ENCODE measurements at places on chromosomes 4 and X. TPM values are rescaled to one million over a fixed set of nuclear protein-coding genes. Genes with fewer than 3 reads are reported as not detected.

The ESX1 gene
- not detected for total RNA-seq

The IQCM gene
- not detected for total RNA-seq

The GAGE12J gene
- not detected for total RNA-seq

The HS6ST2 gene
- total RNA-seq = not detected

The HOPX gene
- 34.9 TPM for total RNA-seq

The TEC gene
- 2.5 TPM for total RNA-seq

The RPS6KA6 gene
- total RNA-seq = not detected

The RS1 gene
- total RNA-seq = not detected

The PRSS12 gene
- not detected for total RNA-seq

The DKK2 gene
- total RNA-seq = 0.25 TPM

The PCDH18 gene
- total RNA-seq = not detected

- no peak for DNase-seq
These were observed 88.4 kb downstream of the WDFY3 start for GRCh38 chr4:84878090-84878489.

GRCh38 chr4:140829825-140830224 lies 73.6 kb upstream of the TBC1D9 start:
- no peak for DNase-seq

DNA sequence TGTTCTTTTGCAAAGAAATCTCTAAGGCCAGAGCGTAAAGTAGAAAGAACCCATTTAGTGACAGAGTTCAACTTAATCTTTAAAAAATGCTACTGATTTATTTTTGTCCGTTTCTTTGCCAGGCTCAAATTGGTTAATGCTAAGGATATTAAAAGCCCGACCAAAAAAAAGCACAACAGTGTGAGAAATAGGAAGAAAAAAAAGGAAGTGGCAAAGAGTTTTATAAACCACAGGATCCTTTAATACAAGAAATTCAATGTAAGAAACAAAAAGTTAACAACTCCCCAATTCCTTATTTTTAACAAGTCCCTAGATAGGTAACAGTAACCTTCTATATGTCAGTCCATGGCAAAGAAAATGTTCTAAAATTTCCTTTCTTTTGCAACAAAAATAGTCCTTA lies 480.4 kb downstream of the ACTRT1 start:
- DNase-seq = no peak

- DNase-seq = no peak
These were observed 1609.1 kb downstream of the C4orf33 start for GRCh38 chr4:130705023-130705422.

DNA sequence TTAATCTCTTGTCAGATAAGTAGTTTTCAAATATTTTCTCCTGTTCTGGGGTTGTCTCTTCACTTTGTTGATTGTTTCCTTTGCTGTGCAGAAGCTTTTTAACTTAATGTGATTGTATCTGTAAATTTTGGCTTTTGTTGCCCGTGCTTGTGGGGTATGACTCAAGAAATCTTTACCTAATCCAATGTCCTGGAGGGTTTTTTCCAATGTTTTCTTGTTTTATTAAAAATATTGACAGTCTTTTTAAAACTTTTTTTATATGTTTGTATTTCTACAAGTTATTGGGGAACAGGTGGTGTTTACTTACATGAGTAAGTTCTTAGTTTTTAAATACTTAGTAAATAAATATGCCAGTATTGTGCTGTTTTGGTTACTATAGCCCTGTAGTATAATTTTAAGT lies 44.9 kb downstream of the RTL3 start:
- DNase-seq = no peak

DNA sequence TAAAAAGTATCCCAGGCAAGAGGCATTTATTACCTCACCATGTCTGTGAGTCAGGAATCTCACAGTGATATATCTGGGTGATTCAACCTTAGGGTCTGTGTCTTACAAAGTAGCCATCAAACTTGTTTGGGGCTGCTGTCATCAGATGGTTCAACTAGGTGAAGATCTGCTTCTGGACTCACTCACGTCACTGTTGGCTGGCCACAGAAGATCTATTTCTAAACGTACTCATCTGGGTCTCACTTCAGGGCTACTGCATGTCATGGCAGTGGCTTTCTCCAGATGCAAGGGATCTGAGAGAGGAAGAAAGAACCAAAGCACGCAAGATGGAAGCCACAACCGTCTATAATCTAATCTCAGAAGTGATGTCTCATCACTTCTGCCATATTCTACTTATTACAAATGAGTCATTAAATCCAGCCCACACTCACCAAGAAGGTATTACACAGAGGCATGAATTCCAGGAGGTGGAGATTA lies 267.8 kb upstream of the ANKRD50 start:
- no peak for DNase-seq

GRCh38 chr4:114163051-114163450 lies 183.6 kb upstream of the ARSJ start:
- DNase-seq = no peak

GRCh38 chr4:23759066-23759465 lies 130.8 kb downstream of the PPARGC1A start:
- no peak for DNase-seq

GRCh38 chr4:79178760-79179159 lies 147.1 kb downstream of the NAA11 start:
- DNase-seq = no peak

GRCh38 chr4:182343453-182343852 lies 100.3 kb downstream of the TENM3 start:
- no peak for DNase-seq

- DNase-seq = no peak
These were observed 330.0 kb downstream of the ANTXR2 start for GRCh38 chr4:79743014-79743413.

DNA sequence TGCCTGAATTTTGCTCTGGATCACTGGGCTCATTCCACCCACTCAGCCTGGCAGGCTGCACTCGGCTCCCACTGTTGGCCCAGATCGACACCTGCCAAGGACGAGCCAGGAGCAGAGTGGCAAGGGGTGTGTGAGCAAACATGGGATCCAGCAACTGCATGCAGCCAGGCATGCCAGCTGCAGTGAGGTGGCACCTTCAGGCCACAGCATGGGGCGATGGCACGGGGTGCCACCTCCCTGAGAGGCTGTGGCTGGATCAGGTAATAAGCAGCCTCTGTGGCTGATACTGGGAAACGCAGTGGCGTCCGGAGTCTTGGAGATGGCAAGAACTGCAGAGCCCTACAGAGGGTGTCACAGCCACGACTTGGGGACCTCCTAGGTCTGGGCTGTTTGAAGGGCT lies 244.5 kb upstream of the FSTL5 start:
- no peak for DNase-seq

DNA sequence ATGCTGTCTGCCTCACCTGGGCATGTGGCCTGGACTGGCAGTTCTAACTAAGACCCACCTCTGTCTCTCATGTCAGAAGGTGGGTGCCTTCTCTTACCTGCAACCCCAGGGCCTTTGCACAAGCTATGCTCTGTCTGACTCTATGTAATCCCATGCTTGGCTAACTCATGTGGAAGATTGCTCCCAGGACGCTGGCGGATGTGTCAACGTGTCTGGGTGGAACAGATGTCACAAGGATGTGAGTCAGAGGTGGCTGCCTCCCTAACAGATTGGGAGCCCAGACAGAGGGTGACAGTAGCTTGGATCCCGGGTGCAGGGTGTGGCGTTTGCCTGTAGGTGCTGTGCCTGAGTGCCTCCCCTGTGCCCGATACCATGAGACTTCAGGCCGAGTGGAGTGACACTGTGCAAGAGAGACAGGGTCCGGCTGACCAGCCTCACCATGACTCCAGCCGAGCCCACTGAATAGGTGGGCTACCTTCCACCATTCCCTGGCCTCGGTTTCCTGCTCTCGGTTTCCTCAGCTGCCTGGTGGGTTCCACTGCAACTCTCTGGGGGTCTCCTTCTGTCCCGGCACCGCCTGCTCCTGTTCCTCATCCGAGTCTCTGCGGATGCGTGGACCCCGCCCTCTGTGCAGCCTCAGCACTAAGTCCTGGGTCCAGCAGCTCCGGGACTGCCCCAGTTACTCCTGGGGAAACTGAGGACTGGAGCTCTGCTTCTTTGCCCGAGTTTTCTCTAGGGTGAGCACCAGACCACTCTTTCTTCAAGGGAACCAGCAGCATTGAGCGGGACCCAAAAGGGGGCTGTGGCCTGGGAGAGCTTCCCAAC lies 11.0 kb downstream of the SH3BP2 start:
- DNase-seq = no peak

DNA sequence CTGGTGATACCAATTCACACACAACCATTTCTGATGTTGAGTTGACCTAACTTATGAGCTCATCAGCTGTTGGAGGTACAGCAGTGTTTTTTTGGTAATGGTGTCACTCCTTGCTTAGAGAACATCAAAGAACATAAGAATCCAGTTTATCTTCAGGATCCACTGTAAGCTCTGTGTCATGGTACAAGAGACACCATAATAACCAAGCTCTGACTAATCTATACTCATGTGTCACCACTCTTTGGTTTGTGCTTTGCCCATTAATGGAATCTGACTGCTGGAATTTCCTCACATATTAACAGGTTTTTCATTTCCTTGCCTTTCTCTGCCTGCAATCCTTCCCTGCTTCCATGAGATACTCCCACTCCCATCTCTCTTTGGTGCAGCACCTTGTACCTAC lies 735.1 kb upstream of the LCORL start:
- DNase-seq = no peak

GRCh38 chr4:151664289-151664688 lies 96.5 kb downstream of the GATB start:
- no peak for DNase-seq

- no peak for DNase-seq
These were observed 64.0 kb downstream of the AASDH start for GRCh38 chr4:56323327-56323726.

- no peak for DNase-seq
These were observed 28.9 kb upstream of the HMX1 start for GRCh38 chr4:8900588-8900987.

DNA sequence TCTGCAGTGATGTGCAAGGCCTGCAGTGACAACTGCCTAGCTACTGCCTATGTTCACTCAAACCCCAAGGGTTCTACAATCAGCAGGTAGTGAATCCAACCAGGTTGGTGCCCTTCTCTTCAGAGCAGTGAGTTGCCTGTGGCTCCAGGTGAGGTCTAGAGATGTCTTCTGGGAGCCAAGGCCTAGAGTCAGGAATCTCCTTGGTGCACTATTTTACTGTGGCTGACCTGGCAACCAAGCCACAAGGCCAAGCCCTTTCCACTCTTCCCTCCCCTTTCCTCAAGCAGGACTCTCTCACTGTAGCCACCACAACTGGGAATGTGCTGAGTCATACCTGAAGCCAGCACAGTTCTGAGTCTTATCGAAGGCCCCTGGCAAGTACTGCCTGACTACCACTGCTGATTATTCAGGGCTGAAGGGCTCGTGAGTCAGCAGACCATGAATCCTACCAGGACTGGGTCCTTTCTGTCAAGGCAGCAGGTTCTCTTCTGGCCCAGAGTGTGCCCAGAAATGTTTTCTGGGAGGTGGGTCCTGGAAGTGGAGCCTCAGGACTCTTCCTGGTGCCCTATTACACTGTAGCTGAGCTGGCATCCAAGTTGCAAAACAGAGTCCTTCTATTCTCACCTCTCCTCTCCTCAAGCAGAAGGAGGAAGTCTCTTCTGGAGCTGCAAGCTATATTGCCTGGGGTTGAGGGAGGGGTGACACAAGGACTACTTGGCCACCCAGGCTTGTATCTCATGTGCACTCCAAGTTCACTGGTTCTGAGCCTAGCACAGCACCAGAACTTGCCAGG lies 111.6 kb downstream of the BTC start:
- DNase-seq = no peak

- DNase-seq = no peak
These were observed 28.6 kb downstream of the LUZP4 start for GRCh38 chrX:115318139-115318538.

- no peak for DNase-seq
These were observed 148.7 kb upstream of the PTCHD1 start for GRCh38 chrX:23185951-23186350.

DNA sequence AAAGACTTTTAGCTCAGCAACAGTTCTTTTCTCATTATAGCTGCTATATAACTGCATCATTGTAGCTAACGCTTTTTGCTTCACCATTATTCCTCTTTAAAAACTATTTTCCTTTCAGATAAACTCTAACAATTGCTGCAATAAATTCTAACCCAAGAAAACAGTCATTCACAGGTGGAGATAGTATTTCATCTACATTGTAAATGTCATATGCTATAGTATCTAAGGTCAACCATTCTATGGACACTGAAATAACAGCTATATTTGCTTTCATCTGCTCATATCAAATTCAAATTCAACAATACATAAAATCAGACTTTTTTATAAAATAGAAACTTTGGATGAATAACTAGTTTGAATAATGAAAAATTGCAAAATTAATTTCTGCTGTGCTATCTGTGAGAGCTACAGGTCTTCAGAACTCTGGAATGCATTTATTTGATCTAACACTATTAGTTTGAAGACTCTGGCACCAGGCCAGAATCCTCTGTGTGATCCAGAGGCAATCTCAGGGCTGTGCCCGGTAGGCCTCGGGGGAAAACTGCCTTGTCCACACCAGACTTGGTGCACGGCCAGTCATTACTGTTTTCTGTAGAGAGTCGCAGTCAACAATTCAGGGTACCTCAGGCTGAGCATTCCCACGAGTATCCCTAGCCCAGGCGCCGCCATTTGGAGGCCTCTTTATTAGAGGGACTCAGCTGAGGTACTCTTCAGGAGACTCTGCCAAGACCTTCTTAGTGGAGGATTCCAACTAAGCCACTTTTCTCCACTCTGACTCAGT lies 332.4 kb downstream of the SLC7A11 start:
- no peak for DNase-seq

DNA sequence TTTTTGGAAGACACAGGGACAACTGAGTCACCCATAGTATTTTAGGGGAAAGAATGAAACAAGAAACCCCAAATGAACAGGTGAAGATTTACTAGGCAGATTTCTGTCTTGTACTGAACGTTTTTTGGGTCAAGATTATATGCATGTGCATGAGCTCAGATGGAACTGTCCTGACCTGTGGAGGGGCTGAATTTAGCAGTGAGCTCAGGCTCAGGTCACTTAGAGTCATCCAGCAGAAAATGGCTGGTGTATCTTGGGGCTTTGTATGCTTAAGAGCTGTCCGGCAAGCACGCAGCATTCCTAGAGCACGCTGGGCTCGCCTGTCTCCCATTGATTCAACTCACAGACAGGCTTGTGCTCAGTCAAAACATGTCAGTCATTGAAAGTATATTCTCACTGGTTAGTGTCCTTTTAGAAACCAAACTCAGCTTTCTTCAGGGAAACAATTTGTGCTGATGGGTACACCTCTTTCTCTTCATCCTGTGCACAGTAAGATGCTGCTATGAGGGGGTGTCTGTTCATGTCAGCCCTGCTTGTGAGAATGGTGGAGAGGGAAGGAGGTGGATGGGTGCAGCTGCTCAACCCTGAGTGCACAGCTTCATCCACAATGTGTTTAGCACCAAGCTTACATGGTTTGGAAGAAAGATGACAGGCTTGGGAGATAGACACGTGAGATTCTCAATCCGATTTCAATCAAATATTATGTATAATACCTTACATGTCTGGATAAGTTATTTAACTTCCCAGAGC lies 47.5 kb upstream of the PDLIM3 start:
- no peak for DNase-seq

DNA sequence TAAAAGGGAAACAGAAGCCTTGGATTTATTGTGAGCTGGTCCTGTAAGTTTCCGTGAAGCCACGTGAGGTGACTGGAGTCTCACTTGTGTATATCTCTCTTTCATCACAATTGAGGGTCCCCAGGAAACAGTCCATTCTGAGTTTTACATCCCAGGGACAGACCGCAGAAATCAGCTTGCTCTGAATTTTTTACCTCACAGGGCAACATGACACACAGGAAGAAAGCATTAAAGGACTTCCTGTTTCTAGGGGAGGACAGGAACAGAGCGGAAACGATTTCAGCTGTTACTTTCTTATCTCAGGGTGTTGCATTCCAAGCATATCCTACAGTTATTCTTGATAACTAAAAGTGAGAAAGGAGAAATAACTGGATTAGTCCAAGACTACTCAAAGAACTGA lies 553.5 kb downstream of the TRAM1L1 start:
- no peak for DNase-seq

- DNase-seq = no peak
These were observed 1753.2 kb upstream of the PCDH7 start for GRCh38 chr4:28966982-28967381.
